ENCODE measurements at places on chromosomes 12 and 14.
A peak's percentile ranks its signal among the peaks of the same experiment; 100 is the strongest.

GRCh38 chr14:93996130-93996695 is 888 bp upstream of the CCDC197 start:
- DNase-seq = no peak

DNA sequence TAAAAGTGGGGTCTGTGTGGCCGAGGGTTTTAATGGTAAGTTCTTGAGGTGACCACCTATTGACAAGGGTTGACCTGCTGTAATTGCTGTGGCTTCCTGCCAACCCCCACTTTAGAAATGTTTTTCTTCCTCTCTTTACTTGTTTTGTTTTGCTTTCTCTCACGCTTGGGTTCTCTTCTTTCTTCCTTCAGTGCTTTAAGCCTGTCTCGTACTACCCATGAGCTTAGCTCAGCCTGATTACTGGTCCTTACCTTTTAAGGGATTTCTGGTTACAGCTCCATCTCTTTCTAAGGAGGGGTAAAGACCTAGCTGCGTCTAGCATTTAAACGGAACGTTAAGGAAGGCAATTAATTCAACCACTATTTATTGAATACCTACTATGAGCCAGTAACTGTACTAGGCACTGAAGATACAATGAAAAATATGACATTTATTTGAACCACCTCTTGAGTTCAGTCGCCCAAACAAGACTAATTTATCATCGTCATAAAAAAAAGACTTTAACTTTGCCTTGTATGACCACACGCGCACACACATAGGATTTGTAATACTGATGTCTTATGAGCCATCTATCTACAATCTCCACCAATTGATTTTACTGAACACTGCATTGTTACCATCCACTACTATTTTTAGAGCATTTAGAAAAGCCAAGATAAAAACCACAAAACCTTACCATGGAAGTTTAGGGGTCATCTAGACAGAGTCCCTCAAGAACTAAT is 888 bp upstream of the PPP1R12A start:
- no peak for DNase-seq

DNA sequence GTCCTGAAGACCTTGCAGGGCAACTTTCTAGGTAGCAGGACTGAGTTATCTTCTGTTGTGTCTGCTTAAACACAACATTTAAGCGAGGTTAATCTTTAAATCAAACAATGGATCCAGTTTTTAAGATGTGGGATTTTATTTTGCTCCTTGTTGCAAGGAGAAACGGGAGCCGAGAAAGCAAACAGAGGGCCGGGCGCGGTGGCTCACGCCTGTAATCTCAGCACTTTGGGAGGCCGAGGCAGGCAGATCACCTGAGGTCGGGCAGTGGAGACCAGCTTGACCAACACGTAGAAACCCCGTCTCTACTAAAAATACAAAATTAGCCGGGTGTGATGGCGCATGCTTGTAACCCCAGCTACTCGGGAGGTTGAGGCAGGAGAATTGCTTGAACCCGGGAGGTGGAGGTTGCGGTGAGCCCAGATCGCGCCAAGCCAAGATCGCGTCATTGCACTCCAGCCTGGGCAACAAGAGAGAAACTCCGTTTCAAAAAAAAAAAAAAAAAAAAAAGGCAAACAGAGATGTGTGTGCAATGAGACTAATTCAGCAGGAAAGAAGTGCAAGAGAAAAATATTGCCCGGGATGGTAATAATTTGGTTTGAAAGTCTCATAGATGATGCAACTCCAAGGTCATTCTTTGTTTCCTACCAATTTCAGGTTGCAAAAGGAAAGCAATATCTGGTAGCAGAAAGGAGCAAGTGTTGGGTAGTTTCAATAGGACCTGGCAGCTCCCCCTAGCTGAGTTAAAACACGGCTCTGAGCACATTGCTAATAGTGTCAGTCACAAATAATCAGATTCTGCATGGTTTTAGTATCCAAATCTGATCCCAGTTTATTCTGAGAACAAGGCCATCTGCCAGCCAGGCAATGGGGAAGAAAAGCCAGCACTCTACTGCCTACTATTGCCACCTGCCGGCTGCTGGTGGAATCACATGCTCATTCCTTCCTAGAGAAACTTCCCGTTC is 141.4 kb downstream of the PPM1H start:
- peak; percentile 87 for DNase-seq

GRCh38 chr14:82159624-82160023 is 626.0 kb upstream of the SEL1L start:
- no peak for DNase-seq

GRCh38 chr12:38120438-38120837 is 196.1 kb upstream of the ALG10B start:
- DNase-seq = no peak
